Activated T-cell treated with anti-CD3 and anti-CD28 coated beads for 48 hours (primary cell): ENCODE measurements at places on chromosomes 13 and 19.

GRCh38 chr19:2115324-2115723 is 18.6 kb downstream of the IZUMO4 start:
- no peak for DNase-seq

DNA sequence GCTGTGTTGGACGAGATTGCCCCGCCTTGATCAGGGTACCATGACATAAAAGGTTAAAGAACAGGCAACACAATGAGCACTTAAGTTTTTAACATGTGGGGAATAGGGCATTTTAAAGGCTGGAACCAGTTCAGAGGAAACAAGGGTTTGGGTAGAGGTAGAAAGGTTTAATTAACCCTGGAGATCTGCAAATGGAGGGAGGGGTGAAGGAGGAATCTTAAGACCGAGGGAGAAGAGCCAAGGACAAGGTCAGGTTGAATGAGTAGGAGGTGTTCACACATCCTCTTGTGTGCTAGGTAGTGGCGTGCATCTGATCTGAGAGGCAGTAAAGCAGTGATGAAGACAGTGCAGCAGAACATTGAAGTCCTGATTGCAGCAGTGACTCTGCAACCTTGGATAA is 28.5 kb downstream of the SKA3 start:
- DNase-seq = no peak

- no peak for DNase-seq
Observed at GRCh38 chr13:30697177-30697953, 38.0 kb upstream of the ALOX5AP start.

- no peak for DNase-seq
Observed at GRCh38 chr13:76036176-76036575, 400.0 kb downstream of the LMO7 start.

GRCh38 chr13:110629735-110630134 is 14.4 kb downstream of the NAXD start:
- no peak for DNase-seq

DNA sequence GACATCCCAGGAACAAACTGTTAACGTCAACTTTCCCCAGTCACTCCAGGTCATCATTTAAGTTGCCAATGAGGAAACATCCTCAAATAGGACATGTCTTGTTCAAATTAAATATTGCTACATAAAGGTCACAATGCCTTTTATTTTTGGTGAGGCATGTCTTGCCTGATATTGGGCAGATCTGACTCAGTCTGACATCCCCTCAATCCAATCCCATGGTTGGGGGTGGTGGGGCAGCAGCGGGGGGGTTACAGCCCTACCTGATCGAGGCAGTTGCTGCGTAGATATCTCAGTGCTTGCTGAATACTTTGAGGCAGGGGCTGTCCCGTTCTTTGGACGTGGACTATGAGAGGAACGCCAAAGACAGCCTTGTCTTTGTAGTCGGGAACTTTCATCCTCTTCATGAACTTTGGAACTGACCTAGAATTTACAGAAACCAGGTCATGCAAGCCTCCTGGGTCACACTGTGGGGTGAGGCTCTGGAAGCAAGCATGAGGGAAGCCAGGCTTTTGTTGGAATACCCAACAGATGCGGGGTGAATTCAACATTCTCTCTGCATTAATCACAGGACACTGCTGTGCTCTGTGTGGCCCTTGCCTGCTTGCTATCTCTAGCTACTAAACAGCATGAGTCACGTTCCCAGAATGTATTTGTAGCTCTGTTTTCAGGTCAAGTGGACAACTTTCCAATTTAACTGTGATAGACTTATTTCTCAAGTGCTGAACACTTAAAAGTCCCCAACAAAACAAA is 109.8 kb downstream of the KL start:
- no peak for DNase-seq

- no peak for DNase-seq
Observed at GRCh38 chr19:46604781-46605355, 3.7 kb downstream of the CALM3 start.

DNA sequence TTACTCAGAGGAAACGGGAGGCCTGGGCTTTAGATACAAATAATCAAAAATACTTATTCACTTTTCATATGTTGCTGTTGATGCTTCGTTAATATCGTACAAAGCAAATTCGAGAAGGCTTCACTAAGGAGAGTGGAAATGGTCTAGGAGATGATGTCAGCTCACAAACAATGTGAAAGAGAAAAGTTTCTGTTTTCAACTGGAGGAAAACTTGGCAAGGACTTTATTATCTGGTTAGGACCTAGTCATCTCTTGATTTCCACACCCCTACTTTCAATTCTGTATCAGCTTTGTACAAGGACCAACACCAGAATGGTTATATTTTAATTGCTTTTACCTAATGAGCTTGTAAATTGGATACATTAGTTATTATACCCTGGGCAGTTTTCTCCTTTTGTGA is 88.0 kb downstream of the SLC10A2 start:
- DNase-seq = no peak

DNA sequence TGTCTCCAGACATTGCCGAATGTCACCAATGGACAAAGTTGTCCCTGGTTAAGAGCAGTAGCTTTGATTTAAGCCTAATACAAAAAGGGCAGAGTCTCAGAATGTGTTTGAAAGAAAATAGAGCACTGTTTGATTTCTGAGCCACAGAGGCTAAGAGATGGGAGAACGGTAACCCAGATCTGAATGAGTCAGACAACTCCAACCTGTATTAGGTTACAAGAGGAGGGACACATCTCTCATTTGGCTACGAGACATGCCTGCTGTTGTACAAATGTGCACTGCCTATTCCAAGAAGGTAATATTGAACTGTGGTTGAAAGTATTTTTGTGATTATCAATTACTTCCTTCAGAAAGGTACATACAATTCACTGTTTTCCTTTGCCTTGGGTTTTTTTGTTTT is 4.9 kb upstream of the HSPH1 start:
- no peak for DNase-seq

- DNase-seq = no peak
Observed at GRCh38 chr19:31908496-31909225, 436.7 kb upstream of the ZNF507 start.

GRCh38 chr13:85661675-85662074 is 137.5 kb downstream of the SLITRK6 start:
- no peak for DNase-seq

DNA sequence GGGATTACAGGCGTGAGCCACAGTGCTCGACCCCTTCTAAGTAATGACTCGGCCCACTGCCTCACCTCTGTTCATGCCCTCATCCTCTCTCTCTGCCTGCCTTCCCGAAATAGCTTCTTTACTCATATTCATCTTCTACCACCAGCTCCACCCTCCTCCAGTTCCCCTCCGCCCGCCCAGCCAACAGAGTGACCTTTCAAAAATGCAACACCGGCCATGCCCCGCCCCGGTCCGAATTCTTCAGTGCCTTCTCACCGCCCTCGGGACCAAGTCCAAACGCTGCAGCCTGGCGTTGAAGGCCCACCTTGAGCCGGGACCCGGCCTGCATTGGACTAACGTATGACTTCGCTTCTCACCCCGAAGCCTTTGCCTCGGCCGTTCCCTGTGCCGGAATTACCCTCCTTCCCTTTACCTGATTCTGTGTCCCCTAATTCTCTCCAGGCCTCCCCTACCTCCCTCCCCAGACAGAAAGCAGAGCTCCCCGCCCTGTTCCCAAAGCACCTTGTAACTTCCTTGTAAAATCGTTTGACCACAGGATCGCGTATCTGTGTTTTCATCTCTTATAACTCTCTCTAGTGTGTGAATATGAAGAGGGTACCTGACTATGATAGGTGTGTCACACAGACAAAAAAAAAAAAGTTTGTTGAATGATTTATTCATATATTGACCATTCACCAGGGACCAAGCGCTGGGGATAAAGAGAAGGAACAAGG is 8.1 kb upstream of the MUC16 start:
- no peak for DNase-seq

DNA sequence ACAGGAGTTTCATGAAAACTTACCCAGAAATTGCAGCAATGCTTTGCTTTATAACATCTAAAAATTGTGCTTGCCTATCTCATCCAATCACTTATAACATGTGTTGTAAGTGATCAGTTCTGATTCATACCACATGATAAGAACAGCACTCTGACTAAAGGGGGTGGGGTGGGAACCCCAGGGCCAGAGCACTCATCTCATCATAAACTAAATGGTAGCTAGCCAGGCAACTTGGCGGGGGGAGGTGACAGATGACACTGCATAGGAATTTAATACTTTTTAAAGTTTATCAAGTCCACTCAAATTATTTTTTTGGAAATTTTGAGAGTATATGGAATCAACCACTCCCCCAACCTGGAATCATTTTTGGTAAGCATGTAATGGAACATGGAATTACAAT is 42.1 kb downstream of the FOXO1 start:
- peak; percentile 46 for DNase-seq

- DNase-seq = no peak
Observed at GRCh38 chr19:18257503-18258470, 16.5 kb downstream of the IQCN start.

GRCh38 chr13:108176685-108177274 is 38.6 kb downstream of the LIG4 start:
- DNase-seq = peak; percentile 29

GRCh38 chr13:21889651-21890050 is 218.8 kb downstream of the FGF9 start:
- DNase-seq = no peak

- no peak for DNase-seq
Observed at GRCh38 chr13:57633141-57633949, 1.8 kb downstream of the PCDH17 start.

DNA sequence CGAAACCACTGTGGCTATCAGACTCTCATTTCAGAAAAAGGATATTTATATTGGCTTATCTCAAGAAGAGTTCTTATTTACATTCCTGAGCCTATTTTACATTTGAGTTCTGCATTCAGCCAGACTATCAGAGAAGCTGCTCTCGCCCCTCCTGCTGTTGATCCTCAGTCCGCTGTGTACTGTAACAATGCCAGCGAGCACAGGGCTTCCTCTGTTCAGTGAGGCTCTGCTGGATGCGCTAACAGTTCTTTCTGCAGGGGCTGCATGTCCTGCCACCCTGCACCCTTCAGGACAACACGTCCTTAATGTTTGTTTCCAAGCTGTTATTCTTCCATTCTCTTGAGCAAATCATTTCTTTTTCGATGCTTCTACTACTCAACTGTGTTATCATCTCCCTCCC is 463.7 kb upstream of the SGCG start:
- no peak for DNase-seq

GRCh38 chr19:33450689-33451088 is 70.9 kb downstream of the PEPD start:
- DNase-seq = no peak

GRCh38 chr13:35484384-35484783 is 7.9 kb upstream of the MAB21L1 start:
- DNase-seq = no peak

DNA sequence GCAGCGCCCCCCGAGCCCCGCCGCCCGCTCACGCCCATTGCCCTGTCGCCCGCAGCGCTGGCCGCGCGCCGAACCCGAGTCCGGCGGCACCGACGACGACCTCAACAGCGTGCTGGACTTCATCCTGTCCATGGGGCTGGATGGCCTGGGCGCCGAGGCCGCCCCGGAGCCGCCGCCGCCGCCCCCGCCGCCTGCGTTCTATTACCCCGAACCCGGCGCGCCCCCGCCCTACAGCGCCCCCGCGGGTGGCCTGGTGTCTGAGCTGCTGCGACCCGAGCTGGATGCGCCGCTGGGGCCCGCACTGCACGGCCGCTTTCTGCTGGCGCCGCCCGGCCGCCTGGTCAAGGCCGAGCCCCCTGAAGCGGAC is 518 bp downstream of the KLF2 start:
- no peak for DNase-seq

DNA sequence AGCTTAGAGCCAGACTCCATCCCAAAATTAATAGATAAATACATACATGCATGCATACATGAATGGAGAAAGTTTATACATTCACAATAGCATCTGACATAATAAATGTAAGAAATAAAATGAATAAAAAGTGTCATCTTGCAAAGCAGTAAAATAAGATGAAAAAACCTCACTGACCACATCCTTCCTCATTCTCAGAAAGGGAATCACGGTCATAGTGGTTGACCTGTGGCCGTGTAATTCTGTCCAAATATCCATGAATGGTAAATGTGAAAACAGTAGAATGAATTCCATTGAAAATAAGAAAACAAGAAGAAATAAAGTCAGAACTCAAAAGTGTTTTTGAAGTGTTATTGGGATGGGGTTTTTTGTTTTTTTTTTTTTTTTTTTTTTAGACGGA is 9.8 kb upstream of the CDC42EP5 start:
- no peak for DNase-seq

GRCh38 chr19:36103842-36104552 is 6.9 kb upstream of the OVOL3 start:
- DNase-seq = no peak

DNA sequence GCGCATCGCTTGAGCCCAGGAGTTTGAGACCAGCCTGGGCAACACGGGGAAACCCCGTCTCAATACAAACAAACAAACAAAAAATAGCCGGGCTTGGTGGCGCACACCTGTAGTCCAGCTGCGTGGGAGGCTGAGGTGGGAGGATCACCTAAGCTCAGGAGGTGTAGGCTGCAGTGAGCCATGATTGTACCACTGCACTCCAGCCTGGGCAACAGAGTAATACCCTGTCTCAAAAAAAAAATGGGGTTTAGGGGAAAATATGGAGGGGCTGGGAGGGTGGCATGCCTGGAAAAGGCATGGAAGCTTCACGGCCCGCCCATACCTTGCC is 1.9 kb upstream of the ISYNA1 start:
- DNase-seq = no peak

GRCh38 chr13:48531416-48532255 is 1.2 kb downstream of the RCBTB2 start:
- no peak for DNase-seq

- no peak for DNase-seq
Observed at GRCh38 chr13:51811046-51811445, 7.1 kb upstream of the DHRS12 start.

DNA sequence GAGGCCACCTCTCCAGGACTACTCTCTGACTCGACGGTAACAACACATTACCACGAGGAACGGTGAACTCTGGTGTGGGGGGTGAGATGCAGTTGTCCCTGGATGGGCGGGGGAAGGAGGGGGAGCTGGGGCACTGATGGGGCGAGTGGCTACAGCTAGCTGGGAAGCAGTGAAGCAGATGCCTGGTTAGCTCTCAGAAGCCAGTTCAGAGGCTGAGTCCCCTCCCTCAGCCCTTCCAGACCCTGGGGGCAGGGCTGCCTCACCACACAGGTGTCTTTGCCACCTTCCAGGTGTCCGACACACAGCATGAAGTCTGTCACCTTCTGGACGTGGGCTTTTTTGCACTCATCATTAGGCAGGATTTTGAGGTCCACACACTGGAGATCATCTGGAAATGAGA is 4.0 kb downstream of the KLK1 start:
- DNase-seq = no peak

- DNase-seq = no peak
Observed at GRCh38 chr13:66879988-66880387, 350.1 kb downstream of the PCDH9 start.

GRCh38 chr13:65410791-65411190 is 1819.3 kb downstream of the PCDH9 start:
- no peak for DNase-seq
